ENCODE measurements at places on chromosomes 4 and X.

GRCh38 chrX:49960061-49960460, 37.7 kb downstream of the CLCN5 start:
- no peak for DNase-seq

DNA sequence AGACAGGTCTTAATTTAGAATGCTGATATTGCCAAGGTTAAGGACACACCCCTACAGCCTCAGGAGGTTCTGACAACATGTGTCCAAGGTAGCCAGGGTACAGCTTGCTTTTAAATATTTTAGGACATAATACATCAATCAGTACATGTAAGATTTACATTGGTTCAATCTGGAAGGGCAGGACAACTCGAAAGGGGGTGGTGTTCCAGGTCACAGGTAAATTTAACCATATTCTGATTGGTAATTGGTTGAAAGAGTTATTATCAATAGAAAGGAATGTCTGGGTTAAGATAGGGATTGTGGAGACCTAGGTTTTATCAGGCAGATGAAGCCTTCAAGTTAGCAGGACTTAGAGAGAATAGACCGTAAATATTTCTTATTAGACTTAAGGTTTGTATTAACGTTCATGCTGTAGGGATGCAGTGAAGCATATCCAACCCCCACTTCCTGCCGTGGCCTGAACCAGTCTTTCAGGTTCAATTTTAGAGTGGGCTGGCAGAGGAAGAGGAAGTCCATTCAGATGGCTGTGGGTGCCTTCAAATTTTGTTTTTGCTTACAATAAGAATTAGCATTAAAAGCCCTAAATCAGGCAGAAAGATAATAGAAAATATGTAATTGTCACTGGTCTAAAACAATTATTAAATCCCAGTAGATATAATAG, 136.5 kb upstream of the GALNTL6 start:
- no peak for DNase-seq

DNA sequence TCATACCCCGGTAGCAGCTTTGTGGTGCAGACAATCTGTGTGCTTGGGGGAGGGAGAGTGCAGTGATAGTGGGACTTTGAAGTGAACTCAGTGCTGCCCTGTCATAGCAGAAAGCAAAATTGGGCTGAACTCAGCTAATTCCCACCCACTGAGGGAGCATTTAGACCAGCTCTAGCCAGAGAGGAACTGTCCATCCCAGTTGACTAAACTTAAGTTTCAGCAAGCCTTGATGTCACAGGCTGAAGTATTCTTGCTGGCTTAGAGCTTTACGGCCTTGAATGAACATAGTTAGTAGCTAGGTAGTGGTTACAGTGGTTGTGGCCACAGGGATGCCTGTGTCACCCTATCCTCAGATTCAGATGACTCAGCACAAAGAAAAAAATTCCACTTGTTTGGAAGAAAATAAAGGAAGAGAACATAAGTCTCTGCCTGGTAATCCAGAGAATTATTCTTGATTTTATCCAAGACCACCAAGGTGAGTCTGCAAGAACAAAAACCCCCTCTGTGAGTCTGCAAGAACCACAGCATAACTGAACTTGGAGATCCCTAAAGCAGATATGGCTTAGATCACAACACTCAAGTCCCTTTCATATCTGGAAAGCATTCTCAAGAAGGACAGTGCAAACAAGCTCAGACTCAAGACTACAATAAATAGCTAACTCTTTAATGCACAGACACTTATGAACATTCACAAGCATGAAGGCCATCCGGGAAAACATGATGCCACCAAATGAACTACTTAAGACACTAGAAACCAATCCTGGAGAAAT, 39.4 kb downstream of the ADH7 start:
- no peak for DNase-seq

DNA sequence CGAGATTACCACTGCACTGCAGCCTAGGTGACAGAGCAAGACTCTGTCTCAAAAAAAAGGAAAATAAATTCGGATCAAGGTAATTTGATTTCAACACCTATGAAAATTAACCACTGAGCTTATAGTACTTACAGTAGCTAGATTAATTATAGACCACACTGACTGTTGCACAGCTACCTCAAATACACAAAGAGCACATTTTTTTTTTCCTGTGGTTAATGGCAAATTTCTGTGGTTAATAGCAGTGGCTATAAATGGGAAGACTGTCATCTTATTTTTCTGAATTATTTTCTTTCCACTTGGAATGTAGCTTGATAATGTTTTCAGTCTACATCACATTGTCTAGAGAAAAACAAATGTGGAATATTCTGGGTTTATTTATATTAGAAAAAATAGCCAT, 1661.6 kb upstream of the PCDH7 start:
- DNase-seq = no peak

GRCh38 chr4:149264093-149264733, 551.4 kb downstream of the IQCM start:
- DNase-seq = peak; percentile 23

- DNase-seq = no peak
Observed at GRCh38 chr4:147991543-147992283, 259.8 kb downstream of the ARHGAP10 start.

- DNase-seq = peak; percentile 73
Observed at GRCh38 chr4:71872767-71873415, 89.0 kb upstream of the GC start.

- DNase-seq = no peak
Observed at GRCh38 chr4:5734853-5735252, 23.9 kb downstream of the EVC start.

DNA sequence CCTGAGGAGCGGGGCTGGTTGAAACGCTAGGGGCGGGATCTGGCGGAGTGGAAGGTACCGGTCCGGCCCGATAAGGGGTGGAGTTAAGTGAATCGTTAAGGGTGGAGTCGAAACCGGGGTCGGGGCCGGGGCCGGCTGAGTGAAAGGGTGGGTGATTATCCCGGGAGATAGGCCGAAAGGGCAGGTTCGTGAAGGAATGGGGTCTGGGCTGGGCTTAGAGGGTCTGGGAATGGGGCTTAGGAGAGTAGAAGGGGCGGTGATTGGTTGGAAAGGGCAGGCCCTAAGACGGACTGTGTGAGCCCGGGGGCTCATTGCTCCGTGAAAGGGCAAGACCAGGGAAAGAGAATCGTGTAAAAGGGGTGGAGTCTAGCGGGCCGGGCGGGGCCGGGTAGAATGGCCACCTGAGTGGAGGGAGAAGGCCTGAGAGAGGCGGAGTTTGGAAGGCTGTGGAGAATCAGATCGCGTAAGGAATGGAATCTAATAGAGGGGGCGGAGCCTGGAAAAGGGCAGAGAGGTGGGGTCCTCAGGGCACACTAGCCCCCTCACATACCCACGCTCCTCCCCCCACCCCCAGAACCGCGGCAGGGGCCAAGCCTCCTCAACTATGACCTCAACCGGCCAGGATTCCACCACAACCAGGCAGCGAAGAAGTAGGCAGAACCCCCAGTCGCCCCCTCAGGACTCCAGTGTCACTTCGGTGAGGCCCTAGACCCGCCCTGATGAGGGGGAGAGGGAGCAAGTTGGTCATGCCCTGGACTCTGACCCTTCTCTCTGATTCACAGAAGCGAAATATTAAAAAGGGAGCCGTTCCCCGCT, 430 bp downstream of the HDAC6 start:
- DNase-seq = peak; percentile 82

DNA sequence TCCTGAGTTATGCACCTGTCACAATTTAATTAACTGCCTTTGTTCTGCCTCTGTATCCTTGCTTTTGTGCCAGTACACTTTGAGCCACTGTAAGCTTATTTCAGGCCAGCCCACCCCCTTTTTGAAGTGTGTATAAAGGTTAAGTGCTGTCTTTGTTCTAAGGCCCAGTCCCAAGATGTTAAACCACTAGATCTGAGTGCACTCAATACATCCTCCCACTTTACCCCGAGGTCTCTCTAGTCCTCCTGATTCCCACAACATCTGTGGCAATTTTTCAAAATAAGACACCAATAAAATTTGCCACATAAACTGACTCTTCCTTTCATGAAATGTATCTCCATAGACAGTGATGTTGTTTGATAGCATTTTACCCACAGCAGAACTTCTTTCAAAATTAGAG, 124.1 kb upstream of the SPIN4 start:
- no peak for DNase-seq

DNA sequence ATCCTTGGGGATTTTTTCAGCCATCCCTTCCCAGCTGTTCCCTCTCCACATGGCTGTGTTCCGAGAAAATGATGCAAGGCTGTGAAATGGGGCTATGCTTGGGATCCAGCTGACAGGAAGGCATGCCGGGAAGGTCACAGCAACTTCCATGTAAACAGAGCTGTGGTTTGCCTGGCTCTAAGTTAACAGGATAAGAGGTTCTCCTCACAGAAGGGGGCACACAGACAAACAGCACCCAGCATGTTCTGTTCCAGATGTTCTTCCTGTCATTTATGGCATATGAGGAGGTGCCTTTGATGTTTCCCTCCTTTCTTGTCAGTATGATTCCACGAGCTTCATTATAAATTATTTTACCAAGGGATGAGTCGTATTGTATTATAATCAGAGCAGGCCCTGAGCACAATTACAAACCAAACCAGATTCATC, 220.7 kb downstream of the ANTXR2 start:
- DNase-seq = no peak

DNA sequence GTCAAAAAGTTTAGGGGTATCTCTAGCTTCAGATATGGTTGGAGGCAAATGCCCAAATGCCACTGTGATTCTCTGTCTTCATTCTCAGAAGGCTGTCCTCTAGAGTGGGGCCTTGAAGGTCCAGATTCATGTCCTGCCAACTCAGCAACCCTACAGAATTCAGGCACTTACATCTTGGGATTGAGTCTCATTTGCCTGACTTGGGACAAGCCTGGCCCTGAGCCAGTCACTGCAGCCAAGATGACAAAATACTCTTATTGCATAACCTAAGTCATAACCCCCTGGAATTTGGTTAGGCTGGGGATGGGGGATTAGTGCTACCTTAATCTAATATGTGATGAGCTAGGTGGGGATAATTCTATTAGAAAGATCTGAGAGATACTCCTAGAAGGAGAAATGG, 100.5 kb downstream of the AREG start:
- DNase-seq = peak; percentile 58

DNA sequence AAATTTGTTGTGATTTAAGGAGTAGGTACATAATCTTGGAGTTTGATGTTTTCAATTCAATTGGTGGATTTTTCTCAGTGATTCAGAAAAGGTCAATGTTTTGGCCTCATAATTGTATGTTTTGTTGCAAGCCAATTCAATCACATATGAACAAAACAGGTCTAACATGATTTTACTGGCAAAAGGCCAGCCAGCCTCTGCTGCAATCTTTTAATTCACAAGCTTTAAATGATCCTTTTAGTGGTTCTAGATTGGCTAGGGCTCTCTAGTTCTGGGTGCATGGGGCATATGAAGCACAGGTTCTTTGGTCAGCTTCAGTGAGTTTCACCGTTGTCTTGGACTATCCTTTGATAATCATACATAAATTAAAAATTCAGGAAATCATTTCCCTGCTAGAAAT, 19.2 kb upstream of the SLC6A14 start:
- DNase-seq = no peak

GRCh38 chr4:189029976-189030504, 890.8 kb downstream of the TRIML1 start:
- DNase-seq = no peak

GRCh38 chrX:135408794-135409193, 12.9 kb upstream of the SMIM10L2A start:
- DNase-seq = no peak

DNA sequence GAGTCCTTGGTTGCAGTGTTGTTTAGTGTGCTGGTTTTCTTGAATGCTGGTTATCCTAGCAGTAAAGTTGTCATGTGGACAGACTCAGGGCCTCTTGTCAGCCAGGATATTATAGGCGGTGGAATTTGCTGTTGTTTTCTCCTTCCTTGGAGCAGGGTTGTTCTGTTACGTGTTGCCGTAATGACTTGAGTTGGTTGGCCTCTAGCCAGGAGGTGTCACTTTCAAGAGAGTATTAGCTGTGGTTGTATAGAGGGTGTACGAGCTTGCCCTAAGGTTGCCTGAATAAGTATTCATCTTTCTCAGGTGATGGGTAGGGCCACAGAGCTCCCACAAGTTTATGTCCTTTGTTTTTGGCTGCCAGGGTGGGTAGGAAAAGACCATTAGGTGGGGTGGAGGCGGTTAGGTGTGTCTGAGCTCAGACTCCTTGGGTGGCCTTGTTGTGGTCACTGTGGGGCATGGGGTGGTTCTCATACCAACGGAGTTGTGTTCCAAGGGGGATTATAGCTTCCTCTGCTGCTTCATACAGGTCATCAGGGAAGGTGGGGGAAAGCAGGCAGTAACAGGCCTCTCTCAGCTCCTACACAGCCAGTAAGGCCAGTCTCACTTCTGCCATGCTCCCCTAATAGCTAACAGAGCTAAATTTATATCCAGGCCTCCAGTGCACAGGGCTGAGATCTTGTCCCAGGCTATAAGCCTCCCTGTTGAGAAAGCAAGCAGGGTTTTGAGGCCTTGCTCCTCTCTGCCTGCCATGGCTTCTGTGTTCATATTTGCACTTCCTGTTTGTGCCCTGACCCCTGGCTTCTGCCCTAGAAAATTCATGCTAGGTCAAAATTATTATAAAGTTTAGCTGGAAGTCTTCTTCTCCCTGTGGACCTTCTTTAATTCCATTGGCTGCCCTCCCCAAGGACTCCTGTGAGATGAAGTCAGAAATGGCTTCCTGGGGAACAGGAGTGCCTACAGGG, 594.7 kb downstream of the RAPGEF2 start:
- no peak for DNase-seq

GRCh38 chrX:42477396-42477795, 300.6 kb downstream of the PPP1R2C start:
- no peak for DNase-seq
